Anterior cingulate cortex (tissue), 58 donors: ENCODE measurements at places on chromosomes 1 and 21.

DNA sequence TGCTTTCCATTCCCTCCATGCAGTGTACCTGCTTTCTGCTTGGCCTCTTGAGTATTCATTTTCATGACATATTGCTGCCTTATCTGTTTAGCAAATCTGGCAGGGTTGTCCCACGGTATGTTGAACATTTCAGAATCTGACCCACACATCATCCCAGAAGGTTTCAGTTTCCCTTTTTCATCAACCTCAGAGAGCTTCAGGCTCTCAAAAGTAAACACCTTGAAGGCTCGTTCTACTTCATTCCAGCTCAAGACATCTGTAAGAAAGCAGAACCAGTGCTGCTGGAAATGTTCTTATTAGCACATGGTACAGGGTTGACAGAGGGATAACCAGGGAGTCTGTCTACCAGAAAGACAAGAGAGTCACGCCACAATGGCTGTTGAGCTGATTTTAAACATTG, 103.6 kb downstream of the SPAG17 start:
- no peak for DNase-seq

DNA sequence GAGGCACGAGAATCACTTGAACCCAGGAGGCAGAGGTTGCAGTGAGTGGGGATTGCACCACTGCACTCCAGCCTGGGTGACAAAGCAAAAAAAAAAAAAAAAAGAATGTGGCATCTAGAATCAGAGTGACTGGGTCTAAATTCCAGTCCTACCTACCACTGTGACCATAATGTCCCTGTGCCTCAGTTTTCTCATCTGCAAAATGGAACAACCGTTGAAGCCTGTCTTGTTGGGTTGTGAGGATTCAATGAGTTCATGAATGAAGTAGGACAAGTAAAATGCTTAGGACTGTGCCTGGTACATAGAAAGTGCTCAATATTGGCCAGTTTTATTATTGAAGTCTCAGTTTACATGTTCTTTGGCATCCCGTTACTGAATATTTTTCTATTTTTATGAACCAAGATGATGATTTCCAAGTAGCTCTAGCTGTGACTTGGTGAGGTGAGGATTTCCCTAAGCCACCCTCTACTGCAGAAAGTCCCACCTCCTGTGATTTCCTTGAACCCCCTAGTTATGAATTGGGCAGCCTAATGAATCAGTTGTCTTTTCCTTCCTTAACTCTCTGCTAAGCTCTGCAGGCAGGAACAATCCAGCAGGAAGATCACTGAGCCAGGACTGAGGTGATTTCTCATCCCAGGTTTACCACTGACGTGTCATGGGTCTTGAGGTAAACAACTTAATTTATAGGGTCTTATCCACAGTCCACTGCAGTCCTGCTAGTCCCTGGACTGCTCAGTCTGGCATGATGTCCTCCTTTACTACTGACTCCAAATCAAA, 18.9 kb upstream of the MEAF6 start:
- no peak for DNase-seq

DNA sequence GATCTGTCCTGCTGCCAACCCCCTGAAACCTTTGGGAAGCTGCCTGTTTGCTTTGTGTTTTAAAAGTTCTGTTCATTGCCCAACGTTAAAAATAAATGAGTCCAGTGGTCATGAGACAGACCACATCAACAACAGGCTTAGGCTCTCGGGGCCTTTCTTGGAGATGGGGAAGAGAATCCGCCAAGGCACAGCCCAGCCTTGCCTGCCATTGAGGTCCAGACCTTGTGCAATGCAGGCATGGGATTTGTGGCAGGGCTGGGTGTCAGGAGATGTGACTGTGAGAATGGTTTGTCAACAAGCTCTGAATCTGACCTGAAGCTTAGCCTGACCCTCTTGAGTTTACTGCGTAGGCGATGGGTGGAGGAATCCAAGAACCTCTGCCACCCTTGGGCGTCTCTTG, 4.2 kb downstream of the SPSB1 start:
- no peak for DNase-seq

DNA sequence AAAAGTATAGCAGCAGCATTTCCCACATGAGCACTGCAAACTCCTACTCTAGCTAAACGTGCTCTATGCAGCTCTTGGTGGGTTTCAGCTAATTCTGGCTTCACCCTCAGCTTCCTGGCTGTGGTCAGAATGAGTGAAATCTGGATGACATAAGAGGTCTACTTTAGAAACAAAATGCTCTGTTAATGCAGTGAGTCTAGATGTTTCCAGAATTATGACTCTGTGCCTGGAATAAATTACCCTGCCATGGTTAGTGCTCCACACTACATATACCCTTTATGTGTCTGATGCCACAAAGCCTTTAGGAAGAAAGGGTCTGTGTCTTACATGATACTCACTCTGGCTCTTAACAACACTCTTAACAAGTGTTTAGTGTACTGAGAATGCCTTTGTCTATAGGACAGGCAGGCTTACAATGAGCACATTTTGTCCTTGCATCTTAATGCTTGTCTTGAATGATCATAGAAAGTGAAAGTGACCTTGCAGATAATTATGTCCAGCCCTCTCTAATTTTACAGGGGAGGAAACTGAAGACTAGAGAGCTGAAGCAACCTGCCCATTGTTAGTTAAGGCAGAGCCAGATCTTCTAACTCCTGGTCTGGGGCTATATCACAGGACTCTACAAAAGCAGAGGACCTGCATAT, 9.2 kb downstream of the S100A10 start:
- no peak for DNase-seq

DNA sequence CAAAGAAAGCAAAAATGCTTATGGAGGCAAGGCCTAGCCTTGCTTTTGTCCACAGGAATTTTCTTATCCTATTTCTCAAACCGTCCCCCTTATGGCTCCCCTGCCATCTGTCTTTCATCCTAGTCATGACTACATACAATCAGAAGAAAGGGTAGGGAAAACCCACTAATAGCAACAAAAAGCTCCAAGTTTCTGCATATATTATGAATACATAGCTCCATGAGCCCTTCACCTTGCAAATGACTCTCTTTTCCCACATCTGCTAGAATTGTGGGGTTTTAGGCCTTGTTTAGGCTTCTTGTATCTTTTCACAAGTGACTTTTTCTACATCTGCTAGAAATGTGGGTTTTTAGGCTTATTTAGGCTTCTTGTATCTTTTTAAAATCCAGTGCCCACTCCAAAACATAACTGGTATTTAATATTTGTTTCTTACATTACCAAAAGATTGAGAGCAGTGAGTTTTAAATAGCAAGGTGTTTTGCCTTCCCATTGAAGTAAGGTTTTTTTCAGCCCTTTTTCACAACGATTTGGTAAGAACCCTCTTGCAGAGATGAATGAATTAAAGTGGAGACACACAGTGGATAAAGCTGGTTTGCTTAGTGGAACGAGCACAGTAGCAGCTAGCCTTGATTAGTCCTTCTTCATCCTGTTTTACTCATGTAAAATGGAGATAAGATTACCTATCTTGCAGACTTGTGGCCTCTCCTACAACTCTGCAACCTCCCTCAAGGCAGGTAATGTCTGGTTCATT, 4.4 kb downstream of the GADD45A start:
- DNase-seq: no peak

GRCh38 chr1:192966073-192966472, 93.1 kb downstream of the UCHL5 start:
- no peak for DNase-seq

GRCh38 chr21:33401630-33401992, 1.6 kb upstream of the IFNGR2 start:
- no peak for DNase-seq

DNA sequence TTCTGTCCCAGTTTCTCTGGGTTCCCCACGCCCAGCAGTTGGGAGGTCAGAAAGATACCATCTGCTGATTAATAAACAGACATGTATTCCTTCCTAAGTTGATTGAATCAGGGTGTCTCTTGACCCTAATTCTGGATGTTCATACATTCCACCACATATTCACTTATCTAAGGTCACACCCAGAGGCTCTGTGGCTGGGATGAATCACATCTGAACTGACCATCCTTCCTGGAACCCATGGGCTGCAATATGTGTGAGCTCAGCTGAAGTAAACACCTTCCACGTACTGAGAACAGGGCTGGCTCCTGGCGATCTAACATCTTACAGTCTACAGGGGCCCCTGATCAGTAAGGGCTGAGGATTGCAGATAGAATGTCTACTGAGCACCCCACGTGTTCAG, 20.5 kb upstream of the TRABD2B start:
- no peak for DNase-seq

DNA sequence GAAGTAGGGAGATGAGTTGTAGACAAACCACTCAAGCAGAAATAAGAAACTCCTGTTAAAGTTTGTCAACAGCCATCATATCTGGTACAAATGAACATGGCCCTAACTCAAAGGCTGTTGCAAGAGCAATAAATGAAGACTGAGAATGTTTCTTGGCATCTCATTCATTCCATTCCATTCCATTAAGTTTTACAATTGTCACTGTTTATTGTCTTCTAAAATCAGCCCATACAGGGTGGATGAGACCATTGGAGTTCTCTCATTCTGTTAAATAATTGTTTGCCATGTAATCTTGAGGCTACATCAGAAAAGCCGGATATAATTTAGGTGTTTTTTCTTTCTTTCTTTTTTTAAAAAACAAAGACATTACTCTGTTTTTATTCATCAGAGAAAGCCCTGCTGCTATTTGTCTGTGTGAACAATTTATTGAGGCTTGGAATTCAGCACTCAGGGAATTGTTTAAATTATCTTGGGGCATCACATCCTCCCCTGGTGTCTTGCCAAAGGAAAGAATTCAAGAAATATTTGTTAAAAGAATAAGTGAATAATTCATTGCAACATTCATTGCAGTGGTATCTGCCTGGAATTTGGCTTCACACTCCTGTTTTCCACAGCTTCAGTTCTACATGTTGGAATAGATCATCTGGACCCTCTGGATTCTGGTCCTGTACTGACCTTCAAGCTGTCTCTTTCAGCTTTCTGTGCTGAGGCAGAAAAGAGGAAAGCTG, 604.5 kb downstream of the PLPP3 start:
- no peak for DNase-seq

- DNase-seq: no peak
These were observed 152.7 kb downstream of the PIK3R3 start for GRCh38 chr1:45979778-45980176.

GRCh38 chr1:15402809-15403450, 6.8 kb upstream of the EFHD2 start:
- DNase-seq: no peak

GRCh38 chr1:214361636-214362035, 80.7 kb downstream of the SMYD2 start:
- DNase-seq: no peak

GRCh38 chr1:1980467-1981141, 23.0 kb downstream of the CFAP74 start:
- DNase-seq: no peak

DNA sequence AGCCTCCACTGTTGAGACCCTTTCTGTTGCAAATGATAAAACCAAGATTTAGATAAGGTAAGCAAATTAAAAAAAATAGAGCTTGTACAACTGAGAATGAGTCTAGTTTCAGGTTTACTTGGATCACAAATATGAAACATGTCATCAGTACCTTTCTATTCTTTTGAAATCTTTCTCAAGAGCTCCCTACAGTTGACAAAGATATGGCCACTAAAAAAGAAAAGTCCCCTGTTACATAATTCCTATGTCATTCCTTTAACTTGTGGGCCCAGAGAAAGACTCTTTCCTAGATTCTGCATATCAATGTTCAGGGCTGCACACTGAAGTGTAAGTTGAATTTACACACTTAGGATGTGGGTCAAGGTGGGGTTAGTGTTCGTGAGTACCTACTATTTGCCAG, 168.1 kb downstream of the PLA2G4A start:
- no peak for DNase-seq

DNA sequence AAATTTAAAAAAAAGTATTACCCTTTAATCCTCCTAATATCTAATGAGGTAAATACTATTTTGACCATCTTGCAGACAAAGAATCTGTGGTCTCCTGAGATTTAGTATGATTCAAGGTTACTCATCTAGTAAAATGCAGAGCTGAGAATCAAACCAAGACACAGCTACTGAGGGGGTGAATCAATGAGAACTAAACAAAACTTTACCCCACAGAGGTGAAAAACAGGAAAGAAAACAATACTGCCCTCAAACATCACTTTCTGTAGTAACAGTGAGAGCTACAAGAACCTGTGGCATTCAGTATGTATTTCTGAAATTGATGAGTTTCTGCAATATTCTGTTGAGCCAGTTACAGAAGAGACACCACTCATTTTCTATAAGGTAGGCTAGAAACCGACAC, 85.1 kb downstream of the JAK1 start:
- no peak for DNase-seq

DNA sequence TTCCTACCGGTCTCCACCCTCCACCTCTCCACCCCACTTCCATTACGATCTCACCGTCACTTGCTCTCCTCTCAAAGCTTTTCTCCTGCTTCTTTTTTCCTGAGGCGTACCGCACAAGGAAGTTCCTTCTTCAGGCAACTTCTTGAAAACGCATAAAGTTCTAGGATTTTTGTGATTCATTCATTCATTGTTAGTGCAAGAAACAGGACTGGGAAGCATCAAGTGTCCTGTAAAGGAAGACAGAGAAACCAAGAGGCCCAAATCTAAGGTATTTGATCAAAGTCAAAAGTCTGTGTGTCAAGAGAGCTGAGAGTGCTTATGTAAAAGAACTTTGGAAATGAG, 1.3 kb upstream of the RCC2 start:
- DNase-seq: no peak

- DNase-seq: no peak
These were observed 130.2 kb downstream of the PEX14 start for GRCh38 chr1:10604966-10605365.

DNA sequence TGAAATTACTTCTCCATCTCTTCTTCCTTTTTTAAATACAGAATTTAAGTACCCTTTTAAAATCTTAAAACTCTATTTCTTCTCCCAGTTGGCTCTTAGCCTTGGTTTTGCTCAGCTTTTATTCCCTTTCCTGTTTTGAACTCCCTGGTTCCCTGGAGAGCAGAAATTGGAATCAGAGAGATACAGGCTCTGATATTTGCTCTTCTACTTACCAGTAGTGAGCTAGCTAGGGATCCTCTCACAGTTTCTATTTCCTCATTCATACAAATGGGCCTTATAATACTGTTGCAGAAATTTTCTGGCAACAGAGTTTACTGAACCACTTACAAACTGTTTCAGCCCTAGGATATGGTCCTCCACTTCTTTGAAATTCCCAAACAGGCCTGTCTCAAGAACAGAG, 606.3 kb downstream of the NUF2 start:
- no peak for DNase-seq

GRCh38 chr1:7388488-7389185, 382.5 kb upstream of the VAMP3 start:
- DNase-seq: peak; percentile 68

GRCh38 chr21:37402251-37402867, 35.8 kb downstream of the DYRK1A start:
- DNase-seq: no peak

GRCh38 chr21:19228226-19228625, 824.6 kb upstream of the TMPRSS15 start:
- DNase-seq: no peak

- DNase-seq: no peak
These were observed 892.5 kb downstream of the PLA2G4A start for GRCh38 chr1:187721216-187721615.
